ENCODE measurements at places on chromosomes 5 and 9. TPM values are rescaled to one million over a fixed set of nuclear protein-coding genes. Genes with fewer than 3 reads are reported as not detected.

- DNase-seq: no peak
These were observed 224.3 kb downstream of the AOPEP start for GRCh38 chr9:94950579-94951323.

DNA sequence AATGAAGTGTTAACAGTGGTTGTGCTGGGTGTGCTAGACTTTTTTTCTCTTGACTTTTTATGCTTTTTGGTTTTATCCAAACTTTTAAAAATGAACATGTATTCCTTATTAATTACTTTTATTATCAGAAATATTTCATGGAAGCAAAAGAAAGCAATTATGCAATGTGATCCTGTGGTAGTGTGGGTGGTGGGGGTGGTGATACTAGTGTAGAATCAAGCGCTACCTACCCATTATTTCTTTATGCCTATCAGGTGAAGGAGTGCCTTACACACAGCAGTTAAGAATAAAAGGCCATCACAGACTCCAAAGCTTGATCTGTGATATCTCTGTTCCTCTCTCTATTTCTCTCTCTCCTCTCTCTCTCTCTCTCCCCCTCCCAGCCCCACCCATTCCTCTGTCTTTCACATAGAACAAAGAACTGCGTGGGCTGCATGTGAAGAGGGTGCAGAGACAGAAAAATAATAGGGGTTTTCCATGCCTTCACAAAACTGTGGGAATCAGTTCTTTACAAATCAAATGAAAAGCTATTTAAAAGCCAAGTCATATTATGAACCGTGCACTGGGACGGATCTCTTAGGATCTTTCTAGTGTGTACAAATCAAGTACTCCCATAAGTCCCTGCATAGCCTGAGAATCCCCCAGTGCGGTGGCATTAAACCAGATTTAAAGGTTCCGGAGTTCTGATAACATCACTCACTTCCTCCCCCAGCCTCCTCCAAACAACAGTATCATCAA, 351.2 kb downstream of the RAB3C start:
- no peak for DNase-seq

- no peak for DNase-seq
These were observed 1403.4 kb upstream of the C9orf72 start for GRCh38 chr9:28976684-28977083.

GRCh38 chr5:116521173-116521872, 53.3 kb downstream of the SEMA6A start:
- no peak for DNase-seq

BASP1 gene
- total RNA-seq: 99.5 TPM

All from neural crest cell (in vitro differentiated cells).